ENCODE measurements at places on chromosomes 6 and 20.

- DNase-seq: peak; percentile 42
Observed at GRCh38 chr6:45419571-45420082, 41.9 kb upstream of the SUPT3H start.

GRCh38 chr6:2203264-2203663 is 42.1 kb downstream of the GMDS start:
- DNase-seq: no peak

GRCh38 chr20:48007351-48007750 is 222.1 kb upstream of the SULF2 start:
- no peak for DNase-seq

DNA sequence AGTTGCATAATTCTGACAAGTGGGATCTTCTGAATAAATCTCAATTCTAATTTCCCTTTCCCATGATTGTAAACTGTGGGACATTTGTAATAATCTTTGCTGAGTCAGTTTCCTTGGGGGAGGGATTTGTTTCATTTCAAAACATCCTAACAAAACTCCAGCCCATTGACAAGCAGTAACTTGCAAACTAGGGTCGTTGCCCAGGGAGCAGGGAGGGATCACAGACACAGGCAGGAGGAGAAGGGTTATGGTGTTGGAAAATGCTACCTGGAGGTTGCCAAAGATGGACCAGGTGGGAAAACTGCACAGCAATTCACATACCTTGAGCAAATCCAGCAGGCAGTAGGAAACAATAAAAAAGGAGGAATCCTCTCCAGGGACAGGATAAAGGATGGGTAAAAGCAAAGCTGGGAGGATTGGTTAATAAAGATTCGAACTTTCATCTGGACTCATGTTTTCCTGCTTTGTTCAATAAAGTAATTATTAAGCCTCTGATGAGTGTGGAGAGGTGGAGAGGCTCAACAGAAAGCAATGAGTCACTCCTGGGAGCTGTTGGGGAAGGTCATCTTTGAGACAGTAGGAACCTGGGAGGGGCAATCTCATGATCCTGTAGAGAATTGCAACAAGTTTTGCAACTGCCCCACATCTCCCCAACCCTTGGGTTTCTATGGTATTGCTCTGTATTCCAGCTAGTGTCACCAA is 87.3 kb upstream of the AKIRIN2 start:
- DNase-seq: no peak

DNA sequence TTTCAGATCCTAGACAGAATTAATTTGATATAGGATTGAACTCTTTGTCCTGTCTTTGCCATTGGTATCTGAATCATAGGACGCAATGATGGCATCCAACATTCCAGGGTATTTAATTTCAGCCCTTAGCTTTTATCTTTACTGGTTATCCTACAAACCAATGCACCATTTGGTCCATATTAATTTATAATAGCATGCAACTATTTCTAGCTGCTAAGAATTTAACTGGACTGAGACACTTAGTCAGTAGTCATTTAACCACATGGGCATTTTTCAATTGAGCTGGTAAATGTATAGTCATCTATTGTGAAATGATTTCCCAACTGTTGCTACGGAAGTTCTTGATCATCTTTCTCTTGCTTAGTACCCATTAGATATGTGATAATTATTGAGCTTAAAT is 141.1 kb downstream of the CD164 start:
- no peak for DNase-seq

DNA sequence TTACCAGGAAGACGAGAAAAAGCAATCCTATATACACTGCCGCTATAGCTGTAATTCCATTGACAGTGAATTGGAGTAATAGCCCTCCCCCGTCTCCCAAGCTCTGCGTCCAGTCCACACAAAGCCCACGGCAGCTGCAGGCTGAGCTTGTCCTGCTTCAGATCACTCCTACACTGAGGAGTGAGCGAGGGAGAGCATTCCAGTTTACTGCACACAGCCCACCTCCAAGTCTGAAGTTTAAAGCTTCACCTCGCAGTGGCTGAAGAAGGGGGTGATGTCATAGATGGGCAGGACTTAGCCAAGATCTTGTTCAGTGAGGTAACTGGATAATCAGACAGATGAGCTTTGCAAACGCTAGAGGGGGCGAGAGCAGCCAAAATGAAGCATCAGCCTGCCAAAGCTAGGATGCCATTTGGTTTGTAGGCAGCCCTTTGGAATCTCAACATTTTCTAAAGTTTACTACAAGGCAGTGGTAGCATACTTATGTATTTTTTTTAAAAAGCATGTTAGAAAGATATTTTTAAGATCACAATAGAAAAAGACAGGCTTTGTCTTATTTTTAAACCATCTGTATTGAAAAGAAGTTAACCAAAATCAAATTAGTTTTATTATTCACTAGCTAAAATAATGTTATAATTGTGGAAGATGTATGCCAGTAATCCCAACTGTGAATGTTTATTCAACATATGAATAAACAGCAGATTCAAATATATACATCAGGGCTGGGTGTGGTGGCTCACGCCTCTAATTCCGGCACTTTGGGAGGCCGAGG is at the start of gene FLRT3:
Gene FLRT3, minus strand, starts transcription at position 213 of the 772 bp plus-strand sequence. CDS start 10,106 bp downstream, outside the sequence.
- DNase-seq: peak; percentile 99

GRCh38 chr6:97572943-97573342 is 289.9 kb upstream of the MMS22L start:
- no peak for DNase-seq

- DNase-seq: no peak
Observed at GRCh38 chr6:35427851-35428321, 24.3 kb upstream of the FANCE start.

- no peak for DNase-seq
Observed at GRCh38 chr6:166411271-166411670, 28.5 kb upstream of the MPC1 start.

DNA sequence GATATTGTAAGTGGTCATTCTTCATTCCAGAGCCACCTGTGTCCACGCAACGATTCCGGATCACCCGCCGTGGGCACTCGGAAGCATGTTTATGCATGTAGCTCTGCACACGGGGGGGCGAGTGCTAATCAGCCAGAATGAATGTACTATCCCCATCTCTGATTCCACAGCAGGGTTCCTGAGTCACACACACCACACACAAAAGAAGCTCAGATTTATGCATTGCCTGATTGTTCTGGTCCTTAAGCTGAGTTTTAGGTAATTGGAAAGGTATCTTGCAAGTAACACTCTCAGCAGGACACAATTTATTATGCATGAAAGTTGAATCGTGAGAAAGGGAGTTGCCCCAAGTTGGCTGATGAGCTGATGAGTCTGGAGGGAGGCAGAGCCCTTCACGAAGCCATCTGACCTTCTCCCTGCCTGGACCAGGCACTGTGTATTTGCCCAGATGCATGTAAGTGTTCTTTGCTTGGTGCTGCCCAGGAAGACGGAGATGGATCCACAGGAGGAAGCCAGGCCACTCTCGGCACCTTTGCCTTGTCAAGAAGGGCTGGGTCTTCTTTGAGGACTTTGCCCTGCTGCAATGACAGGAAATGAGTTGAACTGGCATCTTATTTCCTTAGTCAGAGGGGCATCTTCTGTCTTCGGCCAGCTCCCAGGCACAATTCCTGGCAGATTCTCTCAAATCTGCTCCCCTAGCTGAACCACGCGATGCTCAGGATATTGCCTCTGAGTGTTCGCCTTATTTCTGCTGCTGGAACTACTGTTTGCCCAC is 141.1 kb downstream of the SYNDIG1 start:
- DNase-seq: no peak

DNA sequence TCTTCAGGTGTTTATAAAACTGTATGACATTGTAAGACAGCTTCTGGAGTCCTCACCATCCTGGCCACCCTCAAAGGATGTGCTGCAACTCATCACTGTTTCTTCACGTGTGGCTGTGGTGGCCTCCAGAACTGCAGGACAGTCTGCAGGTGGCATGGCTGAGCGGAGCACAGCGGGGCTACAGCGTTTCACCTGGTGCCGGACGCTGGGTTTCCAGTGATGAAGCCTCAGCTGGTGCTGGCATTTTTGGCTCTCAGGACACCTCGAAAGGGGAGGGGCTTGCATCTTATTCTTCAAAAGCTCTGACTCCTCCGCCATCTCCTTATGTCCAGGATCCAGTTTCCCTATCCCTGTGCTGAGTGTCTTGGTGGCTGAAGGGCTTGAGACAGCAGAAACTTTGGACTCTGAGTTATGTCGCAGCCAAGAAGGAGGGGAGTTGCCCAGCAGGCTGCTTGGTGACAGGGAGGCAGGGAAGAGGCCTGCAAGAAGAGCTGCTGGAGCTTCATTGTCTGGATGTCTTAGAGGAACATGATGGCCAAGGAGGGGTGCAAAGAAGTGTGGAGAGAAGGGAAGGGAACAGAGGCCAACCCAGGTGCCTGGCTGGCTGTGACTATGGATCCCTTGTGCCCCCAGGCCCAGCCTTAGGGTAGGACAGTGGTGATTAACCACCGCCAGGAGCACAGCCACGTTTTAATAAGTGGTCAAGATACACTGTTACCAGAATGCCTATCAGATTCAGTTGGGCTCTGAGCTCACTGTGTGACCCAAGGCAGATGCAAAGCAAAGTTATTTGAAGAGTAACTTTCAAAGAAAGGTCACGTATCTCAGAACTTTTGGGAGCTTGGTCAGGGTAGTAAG is 58.7 kb downstream of the GTF2H5 start:
- no peak for DNase-seq

DNA sequence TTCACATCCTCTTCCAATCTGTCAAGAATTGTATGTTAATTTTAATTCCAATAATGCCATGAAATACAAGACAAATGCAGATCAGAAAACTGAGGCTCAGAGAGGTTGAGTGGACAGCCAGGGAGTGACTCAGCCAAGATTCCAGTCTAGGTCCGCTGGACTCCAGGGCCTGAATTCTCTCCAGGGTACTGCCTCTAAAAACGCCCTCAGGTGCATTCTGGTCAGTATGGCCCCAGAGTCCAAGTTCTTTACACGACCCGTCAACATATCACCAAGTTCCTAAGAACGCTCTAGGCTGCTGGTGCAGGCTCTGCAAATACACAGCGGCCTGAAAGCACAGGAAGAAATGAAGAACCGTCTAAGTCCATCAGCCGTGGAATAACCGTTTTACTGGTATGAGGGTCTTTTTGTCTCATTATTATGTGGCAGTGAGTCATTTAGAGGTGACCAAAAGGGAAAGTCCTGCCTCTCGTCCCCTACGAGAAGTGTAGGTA is 709 bp upstream of the ASXL1 start:
- DNase-seq: no peak

GRCh38 chr6:10030942-10031537 is 383.8 kb downstream of the TFAP2A start:
- no peak for DNase-seq

GRCh38 chr6:10276660-10277287 is 138.1 kb downstream of the TFAP2A start:
- DNase-seq: no peak

DNA sequence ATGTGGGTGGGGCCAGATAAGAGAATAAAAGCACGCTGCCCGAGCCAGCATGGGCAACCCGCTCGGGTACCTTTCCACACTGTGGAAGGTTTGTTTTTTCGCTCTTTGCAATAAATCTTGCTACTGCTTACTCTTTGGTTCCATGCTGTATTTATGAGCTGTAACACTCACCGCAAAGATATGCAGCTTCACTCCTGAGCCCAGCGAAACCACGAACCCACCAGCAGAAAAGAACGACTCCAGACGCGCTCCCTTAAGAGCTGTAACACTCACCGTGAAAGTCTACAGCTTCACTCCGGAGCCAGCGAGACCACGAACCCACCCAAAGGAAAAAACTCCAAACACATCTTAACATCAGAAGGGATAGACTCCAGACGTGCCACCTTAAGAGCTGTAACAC is 76.7 kb downstream of the TFAP2A start:
- no peak for DNase-seq

GRCh38 chr6:168496997-168497331 is 56.0 kb downstream of the SMOC2 start:
- DNase-seq: no peak

DNA sequence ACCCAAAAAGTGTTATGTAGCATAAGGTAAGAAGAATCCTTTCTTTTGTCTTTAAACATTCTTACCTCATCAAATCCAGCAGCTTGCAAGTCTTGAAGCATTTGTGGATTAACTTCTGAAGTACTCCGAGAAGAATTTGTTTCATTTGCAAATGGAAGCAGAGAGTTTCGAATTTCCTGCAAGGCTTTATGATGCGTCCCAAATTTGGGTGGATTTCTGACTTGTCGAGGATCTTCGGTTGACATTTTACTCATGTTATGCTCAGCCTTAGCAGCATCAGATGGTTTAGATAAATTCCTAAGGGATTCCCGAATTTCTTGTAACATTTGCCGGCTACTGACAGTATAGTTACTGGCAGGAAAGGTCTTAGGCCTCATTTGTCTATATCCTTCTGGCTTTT is 16.2 kb downstream of the LATS1 start:
- DNase-seq: no peak

GRCh38 chr20:37992802-37993409 is 40.4 kb downstream of the TTI1 start:
- DNase-seq: peak; percentile 74

- DNase-seq: no peak
Observed at GRCh38 chr20:5160882-5161281, 34.1 kb downstream of the CDS2 start.

- peak; percentile 53 for DNase-seq
Observed at GRCh38 chr6:151181706-151182363, 57.9 kb upstream of the AKAP12 start.

DNA sequence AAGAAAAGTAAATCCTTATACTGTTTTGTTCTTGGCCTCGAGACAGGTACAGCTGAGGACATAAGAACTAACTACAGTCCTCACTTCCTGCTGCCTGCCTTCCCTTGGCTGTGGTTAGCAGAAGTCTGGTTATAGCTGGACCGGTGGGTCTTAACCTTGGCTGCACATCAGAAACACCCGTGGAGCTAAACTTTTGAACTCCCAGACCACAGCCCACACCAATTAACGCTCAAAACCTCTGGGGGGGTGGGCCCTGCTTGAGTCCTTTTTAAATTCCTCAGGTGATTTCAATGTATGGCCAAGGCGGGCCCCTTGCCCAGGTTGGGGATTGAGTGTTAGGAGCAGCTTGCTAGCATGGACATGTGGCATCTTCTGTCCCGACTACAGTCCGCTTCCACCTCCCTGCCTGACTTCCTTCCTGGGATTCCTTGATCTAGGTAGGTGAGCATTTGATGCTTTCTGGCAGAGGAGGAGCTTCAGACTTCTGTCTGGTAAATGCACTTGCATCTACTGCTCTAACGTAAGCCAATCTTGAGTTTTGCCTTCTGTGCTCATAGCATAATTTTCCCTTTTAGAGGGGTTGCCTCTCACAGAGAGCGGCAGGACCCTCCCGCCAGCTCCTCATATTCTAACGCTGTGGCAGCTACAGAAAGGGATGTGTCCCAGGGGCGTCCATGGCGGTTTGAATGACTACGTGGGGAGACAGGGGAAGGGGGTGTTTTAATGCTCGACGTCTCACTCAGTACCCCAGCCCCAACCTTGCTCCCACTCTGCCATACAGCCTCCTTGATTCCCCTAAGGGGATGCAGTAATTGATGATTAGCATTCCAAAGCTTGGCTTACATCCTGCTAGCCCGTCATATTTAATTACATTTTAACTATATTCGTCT is 390.1 kb downstream of the ZFAND3 start:
- DNase-seq: no peak

GRCh38 chr6:148842296-148843019 is 95.6 kb downstream of the UST start:
- DNase-seq: no peak

- no peak for DNase-seq
Observed at GRCh38 chr6:131227158-131227543, 91.9 kb downstream of the AKAP7 start.

- DNase-seq: no peak
Observed at GRCh38 chr6:39333644-39334438, 11.3 kb upstream of the KCNK16 start.

- DNase-seq: no peak
Observed at GRCh38 chr20:54048891-54049545, 21.4 kb downstream of the BCAS1 start.
